ENCODE measurements at places on chromosomes 1 and 21.
A peak's percentile ranks its signal among the peaks of the same experiment; 100 is the strongest.

GRCh38 chr1:112988367-112988766 lies 32.4 kb upstream of the SLC16A1 start:
- DNase-seq = no peak

- DNase-seq = no peak
These were observed 40.5 kb upstream of the CSF3R start for GRCh38 chr1:36523230-36523495.

GRCh38 chr1:204923201-204923600 lies 52.5 kb downstream of the NFASC start:
- no peak for DNase-seq

DNA sequence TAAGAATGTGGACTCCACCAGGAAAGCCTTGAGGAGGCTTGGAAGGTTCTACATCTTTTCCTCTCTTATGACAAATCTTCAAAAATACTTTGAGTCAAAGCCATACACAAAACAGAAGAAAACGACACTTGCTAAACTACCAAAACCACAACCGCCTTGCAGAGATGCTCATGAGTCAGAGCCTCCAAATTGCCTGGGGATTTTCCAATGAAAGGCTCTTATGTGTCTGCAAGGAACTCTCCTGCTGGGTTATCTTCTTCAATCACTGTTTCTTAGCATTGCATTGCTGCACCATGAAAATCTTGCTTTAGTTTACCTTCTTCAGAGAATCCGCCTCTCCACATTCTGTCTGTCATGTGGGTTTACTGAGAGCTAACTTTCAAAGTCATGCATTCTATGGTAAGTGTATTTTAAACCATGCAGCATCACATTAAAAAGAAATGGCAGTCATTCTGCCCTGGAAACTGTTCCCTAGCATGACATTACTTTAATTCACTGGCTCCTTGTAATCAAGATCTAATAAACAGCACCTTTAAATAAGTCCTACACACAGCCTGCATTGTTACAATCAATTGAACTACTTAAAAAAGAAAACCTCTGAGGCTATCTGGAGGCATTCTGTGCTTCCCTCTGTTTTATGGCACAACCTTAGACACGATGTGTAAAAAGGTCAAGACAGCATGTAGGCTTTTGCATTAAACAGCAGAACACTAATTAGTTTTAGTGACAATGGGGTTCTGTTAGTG lies 210.0 kb upstream of the FOXD3 start:
- DNase-seq = no peak

- no peak for DNase-seq
These were observed 526.9 kb downstream of the NEGR1 start for GRCh38 chr1:71755441-71755840.

- DNase-seq = peak; percentile 27
These were observed at the start of gene MOB3C for GRCh38 chr1:46616277-46617107. Gene MOB3C (minus strand): TSS chr1:46616811. CDS start chr1:46613321, 3,490 bp downstream.

DNA sequence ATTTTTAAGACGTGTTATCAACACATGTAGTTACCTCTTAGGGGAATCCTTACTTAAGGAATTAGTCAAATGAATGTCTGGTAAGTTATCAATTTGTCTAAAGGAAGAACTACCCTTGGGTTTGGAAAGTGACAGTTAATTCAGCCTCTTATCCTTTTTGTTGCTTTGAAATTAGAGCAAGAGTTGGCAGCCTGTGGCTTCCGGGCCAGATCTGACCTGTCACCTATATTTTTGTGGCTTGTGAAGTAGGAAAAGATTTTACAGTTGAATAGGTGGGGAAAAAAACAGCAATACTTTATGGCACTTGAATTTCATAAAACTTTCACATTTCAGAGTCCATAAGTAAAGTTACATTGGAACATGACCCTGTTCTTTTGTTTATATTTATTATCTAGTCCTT lies 5.5 kb downstream of the MRPS6 start:
- no peak for DNase-seq

DNA sequence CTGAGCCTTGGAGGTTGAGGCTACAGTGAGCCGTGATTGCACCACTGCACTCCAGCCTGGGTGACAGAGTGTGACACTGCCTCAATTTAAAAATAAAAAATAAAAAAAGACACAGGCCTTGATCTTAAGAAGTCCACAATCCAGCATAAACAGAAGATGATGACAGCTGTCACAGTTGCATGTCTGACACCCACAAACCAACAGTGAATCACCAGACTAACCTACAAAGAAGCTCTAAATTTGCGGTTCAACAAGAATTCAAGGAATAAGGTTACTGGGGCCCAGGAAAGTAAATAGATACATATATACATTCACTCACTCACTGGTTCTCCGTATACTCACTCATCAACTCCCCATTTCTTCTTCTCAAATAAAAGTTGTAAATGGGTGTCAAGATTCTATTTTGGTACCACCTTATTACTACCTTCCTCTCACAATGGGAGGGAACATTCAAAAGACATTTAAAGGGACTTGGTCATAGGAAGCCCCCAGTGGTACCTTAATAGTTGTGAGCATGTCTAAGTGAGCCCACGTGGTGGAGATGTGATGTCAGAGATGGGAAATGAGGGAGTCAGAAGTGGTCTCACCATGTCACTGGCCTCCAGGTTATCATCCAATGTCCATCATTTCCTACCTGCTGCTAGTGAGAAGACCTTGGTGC lies 66.9 kb upstream of the PRDX6 start:
- no peak for DNase-seq

GRCh38 chr1:172447641-172448040 lies 3.8 kb upstream of the PIGC start:
- no peak for DNase-seq

- no peak for DNase-seq
These were observed 60.3 kb downstream of the XCL2 start for GRCh38 chr1:168483539-168483938.

DNA sequence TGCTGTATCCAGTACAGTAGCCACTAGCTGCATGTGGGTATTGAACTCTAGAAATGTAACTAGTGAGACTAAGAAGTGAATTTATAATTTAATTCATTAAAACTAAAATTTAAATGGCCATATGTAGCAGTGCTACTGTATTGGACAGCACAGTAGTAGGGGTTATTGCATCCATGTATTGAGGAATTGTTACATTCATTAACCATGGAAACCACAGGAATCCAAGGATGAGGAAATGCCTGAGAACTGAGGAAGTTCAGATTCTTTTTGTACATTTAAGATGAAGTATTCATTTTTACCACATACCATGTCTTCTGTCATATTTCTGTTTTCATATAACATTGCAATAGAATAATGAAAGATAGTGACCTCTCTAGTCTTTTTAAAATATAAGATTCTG lies 2.6 kb downstream of the MTF2 start:
- DNase-seq = no peak

- no peak for DNase-seq
These were observed at the start of gene ANKRD45 for GRCh38 chr1:173669491-173669941. Gene ANKRD45 (minus strand): TSS chr1:173669851. CDS start chr1:173659418, 10,433 bp downstream.

DNA sequence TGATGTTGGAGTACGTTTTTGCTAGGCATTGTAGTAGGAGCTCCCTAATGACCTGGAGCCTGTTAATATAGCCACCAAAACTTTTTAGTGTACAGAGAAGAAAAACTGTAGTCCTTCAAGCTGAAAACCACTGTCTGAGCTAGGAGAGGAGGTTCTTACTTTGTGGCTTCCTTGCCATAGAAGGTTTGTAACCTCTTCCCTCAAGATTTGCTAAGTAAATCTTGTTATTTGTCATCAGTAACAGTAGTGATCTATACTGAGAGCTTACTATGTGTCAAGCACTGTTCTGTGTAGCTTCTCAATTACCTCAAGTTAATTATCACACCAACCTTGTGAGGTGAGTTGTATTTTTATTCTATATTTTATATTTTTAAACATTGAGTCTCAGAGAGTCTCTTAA lies 21.2 kb upstream of the LRRC8C start:
- DNase-seq = no peak

GRCh38 chr1:24928689-24929397 lies 1.2 kb downstream of the RUNX3 start:
- no peak for DNase-seq

- no peak for DNase-seq
These were observed 19.3 kb downstream of the PALMD start for GRCh38 chr1:99665212-99665611.

- no peak for DNase-seq
These were observed 55.6 kb downstream of the PEX14 start for GRCh38 chr1:10530281-10530740.

- no peak for DNase-seq
These were observed 177.6 kb upstream of the HMCN1 start for GRCh38 chr1:185556561-185556960.

DNA sequence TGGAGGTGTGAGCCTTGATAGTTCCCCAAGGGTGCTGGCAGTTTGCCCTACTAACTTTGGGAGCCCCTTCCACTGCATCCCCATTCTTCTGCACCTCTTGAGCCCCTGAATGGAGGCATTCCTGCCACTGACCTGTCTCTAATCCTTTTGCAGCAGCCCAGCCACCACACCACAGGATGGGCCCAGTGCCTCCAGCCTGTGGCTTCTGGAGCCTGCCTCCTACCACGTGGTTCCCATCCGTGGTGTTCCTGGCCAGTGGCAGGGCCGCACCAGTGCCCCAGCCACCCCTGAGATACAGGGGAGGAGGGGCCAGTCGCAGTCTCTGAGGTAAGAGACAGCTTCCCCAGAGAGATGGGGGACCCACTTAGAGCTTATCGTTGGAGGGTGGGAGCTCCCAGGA lies 14.4 kb downstream of the INAVA start:
- no peak for DNase-seq

GRCh38 chr1:40064797-40065499 lies 24.4 kb downstream of the CAP1 start:
- no peak for DNase-seq

GRCh38 chr21:34219334-34220060 lies 144.3 kb upstream of the KCNE2 start:
- DNase-seq = no peak

GRCh38 chr1:152517237-152517811 lies 3.0 kb downstream of the CRCT1 start:
- DNase-seq = no peak

DNA sequence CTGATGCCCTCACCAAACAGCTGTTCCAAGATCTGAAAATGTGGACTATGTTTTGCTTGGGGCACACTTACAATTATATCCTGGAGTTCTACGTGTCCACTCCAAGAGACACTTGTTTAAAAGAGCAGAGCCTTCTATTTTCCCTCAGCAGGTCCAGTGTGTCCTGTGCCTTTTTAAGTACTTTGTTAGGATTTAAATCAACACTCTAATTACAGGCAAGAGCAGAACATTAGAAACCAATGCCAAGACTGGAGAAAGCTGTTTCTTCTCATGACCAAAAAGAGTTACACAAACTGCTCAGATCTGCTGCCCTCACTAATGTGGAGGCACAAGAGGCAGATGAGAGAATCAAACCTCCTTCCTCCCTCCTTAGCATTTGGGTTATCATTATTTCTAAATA lies 452.9 kb downstream of the LMO4 start:
- DNase-seq = no peak

DNA sequence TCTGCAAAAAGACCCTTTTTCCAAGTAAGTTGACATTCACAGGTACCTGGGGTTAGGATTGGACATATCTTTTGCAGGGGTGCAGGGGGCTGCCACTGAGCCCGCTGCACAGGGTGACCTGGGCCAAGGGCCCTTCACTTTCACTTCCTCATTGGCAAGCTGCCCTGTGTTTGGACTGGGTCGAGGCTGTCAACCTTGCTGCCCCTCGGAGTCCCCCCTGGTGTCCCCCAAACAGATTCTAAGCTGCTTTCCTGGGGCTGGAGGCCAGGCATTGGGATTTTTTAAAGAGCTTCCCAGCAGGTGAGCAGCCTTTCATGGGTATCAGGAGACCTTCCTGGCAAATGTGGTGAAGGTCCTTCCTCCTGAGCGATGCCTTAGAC lies 7.9 kb upstream of the UMODL1 start:
- no peak for DNase-seq

- no peak for DNase-seq
These were observed 4.1 kb downstream of the C1orf21 start for GRCh38 chr1:184390889-184391288.

GRCh38 chr1:175882192-175882591 lies 138.8 kb upstream of the TNR start:
- DNase-seq = no peak

DNA sequence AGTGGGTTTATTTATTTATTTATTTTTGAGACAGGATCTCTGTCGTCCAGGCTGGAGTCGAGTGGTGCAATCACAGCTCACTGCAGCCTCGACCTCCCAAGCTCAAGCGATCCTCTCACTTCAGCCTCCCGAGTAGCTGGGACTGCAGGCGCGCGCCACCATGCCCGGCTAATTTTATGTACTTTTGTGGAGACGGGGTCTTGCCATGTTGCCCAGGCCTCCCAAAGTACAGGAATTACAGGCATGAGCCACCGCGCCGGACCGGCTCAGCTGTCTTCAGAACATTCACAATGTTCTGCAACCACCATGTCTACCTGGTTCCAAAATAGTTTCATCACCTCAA lies 406 bp upstream of the DNAJC8 start:
- DNase-seq = no peak

- DNase-seq = no peak
These were observed 44.2 kb downstream of the SCYL3 start for GRCh38 chr1:169849346-169850022.

DNA sequence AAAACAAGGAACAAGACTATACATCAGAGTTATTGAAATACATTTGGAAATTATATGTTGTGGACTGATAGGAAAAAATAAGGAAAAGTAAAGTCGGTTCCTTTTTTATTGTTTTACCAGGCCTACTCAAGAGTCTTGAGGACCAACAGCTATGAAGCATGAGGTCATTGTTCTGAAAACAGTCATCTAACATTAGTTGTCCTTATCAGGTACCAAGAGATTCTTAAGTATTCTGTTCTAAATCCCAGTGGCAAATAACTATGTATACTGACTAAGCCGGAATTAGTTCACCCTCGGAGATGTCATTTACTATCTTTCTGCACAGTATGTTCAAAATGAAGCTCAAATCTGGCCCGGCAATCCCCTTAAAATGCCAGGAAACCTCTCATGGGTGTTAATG lies 585 bp downstream of the ADGRL4 start:
- DNase-seq = no peak

GRCh38 chr1:18417316-18418269 lies 63.1 kb upstream of the KLHDC7A start:
- no peak for DNase-seq

GRCh38 chr1:212935387-212935981 lies 14.9 kb upstream of the VASH2 start:
- no peak for DNase-seq

- no peak for DNase-seq
These were observed 150.3 kb downstream of the HMGB4 start for GRCh38 chr1:34013958-34014737.

DNA sequence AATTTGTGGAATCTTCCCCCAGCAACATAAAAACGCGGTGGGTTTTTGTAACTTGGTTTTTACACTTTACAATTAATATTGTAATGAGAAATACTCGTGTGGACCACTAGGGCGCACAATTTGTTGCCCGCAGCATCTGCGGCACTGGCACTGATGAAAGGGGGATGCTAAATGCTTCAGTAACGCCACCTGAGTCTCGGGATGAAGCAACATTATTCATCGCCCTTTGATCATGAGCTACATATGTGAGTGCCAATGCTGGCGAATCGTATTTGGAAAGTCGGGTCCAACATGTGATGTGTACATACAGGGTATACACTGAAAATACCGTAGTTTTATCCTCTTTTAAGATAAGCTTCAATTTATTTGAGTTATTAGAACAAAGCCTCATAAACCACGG lies 34.2 kb upstream of the COX20 start:
- DNase-seq = no peak

- no peak for DNase-seq
These were observed 48.5 kb downstream of the UBE2U start for GRCh38 chr1:64251971-64252370.

All from stimulated activated CD4-positive, alpha-beta T cell treated with anti-CD3 and anti-CD28 coated beads, Interleukin-1b, Interleukin-23, amount 100 ng/mL, for 1 hour (primary cell).